HCEC 1CT (cell line): ENCODE measurements at places on chromosomes 16 and 17.

GRCh38 chr16:20191566-20191965, 117.9 kb upstream of the GPR139 start:
- DNase-seq: no peak

DNA sequence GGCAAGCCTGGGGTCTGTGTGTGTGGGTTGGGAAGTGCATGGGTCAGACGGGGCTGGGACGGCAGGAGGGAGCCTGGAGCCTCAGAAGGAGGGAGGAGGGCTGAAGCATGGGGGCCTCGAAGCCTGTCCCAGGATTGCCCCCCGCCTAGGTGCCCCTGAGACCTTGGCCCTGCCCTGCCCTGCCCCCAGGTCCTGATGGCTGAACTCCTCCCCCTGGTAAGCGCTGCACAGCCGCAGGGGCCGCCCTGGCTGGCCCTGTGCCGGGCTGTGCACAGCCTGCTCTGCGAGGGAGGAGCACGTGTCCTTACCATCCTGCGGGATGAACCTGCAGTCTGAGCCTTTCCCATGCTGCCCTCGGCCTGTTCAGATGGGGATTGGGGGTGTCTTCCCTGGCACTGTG, 4.4 kb downstream of the TEDC2 start:
- no peak for DNase-seq

- DNase-seq: peak; percentile 98
Observed at GRCh38 chr17:47315451-47316266, 8.1 kb upstream of the EFCAB13 start.

DNA sequence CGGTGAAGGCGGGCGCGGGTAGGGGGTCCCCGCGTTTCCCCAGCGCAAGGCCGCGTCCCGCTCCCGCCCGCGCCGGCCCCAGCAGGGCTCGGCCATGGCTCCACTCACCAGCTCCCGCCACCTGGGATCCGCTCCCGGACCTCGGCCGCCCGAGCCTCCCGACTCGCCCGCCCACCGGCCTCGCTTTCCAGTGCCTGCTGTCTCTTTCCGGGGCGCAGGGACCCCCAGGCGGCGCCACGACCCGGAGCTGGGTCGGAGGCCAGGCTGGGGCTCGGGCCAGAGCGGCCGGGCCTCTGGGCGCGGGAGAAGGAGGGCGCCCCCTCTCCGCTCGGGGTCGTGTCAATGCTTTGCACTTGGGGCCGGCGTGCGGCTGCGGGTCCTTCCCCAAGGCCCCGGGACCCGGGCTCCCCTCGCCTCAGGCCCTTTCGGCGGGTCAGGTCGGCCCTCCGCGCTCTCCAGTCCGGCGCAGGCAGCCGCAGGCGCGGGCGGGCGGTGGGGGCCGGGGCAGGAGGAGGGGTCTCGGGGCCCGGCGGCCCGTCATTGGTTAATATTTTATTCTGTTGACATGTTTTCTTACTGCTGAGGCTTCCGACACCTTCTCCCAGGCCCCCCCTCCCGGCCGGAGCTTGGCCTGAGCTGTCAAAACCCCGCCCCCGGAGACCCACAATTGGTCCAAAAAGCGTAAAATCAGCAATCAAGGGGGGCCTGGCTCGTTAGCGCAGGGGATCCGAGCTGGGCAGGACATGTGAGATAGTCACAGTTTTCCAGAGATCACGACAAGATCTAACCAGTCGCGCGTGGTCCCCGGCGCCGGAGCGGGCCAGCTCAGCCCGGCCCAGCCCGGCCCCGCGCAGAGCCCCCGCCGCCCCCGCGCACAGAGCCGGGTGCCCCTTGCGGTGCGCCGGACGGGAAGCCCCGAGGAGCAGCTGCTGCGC, at the start of gene TBX2:
Gene TBX2, plus strand, starts transcription at position 713 of the 935 bp plus-strand sequence. CDS start 334 bp downstream, outside the sequence.
- DNase-seq: peak; percentile 93

DNA sequence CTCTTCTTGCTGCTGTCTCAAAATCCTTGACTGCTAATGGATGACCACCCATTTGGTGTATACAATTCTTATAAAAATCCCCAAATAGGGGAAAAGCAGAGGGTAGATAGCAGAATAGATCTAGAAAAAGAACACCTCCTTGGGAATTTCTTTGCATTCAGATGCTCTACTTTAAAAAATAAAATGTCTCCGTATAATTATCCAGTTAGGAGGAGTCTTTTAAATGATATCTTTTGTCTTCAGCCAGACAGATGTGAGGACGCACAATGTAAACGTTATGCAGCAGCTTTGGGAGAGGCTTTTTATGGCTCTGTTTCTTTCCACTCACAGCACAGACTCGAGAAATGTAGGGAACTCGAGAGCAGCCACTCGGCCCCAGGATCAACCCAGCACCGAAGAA, 300.2 kb downstream of the IRF8 start:
- no peak for DNase-seq
